ENCODE measurements at places on chromosomes 2 and 18. TPM values are rescaled to one million over a fixed set of nuclear protein-coding genes. Genes with fewer than 3 reads are reported as not detected.
A peak's percentile ranks its signal among the peaks of the same experiment; 100 is the strongest.

Gene RBKS
- total RNA-seq: 1.3 TPM

Gene PDE11A
- total RNA-seq: 1.0 TPM

Gene RAB17
- total RNA-seq: 7.1 TPM

Gene SPDYA
- total RNA-seq: 2.3 TPM

Gene HAAO
- total RNA-seq: 3.9 TPM

Gene ST6GAL2
- total RNA-seq: 1.7 TPM

Gene RGPD3
- 0.34 TPM for total RNA-seq

DNA sequence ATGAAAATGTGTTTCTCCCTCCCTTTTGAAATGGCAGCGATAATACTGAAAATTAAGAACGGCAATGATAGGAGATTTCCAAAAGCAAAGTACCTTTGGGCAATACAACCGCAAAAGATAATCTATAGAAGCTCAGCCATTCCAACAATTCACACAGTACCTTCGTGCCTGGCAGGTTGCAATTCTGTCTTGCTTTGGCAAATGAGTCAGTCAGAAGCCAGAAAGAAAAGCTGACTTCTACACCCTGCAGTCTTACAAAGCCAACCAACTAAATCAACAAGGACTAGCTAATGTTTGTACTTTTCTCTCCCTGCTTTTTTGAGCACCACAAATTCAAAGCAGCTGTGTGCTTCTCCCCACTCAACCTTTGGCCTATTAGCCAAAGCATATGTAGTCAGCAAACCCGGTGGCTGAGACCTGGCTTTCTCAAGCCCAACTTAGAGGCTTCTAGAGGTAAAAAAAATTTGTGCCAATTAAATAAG is 25.7 kb upstream of the ID2 start:
- DNase-seq: no peak

DNA sequence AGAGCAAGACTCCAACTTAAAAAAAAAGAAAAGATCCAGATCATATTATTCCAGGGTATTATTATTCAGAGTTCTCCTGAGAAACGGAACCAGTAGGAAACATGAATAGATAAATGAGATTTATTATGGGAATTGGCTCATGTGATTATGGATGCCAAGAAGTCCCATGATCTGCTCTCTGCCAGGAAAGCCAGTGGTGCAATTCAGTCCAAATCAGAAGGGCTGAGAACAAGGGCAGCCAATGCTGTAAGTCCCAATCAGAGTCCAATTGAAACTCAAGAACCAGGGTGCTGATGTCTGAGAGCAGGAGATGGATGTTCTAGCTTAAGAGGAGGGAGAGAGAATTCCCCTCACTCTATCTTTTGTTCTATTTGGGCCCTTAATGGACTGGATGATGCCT is 7.8 kb downstream of the SCYGR2 start:
- no peak for DNase-seq

- DNase-seq: no peak
These were observed 254.7 kb downstream of the HDAC4 start for GRCh38 chr2:239146011-239146641.

GRCh38 chr2:157329524-157329923 is 3.9 kb upstream of the ERMN start:
- DNase-seq: no peak

DNA sequence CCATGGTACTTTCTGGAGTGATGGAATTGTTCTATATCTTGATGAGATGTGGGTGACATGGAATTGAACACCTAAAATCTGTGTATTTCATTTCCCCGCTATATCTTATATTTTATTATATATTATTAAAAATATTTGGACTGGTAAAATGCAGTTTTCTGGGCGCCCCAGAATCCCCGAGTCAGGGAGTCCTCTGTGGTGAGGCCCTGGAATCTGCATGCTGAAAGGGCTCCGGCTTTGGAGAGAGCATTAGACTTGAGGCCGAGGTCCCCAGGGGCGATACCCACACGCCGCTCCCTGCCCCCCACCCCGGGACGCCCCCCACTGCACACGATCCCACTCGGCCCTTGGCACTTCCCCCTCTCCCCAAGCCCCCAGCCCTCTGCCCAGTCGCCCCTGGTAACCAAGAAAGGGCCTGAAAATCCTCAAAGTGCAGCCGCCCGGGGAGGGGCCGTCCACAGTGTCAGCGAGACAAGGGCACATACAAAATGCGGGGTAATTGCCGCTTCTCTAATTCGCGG is 126.0 kb downstream of the ZFP36L2 start:
- DNase-seq: peak; percentile 79

- no peak for DNase-seq
These were observed 60.3 kb upstream of the ACVR1 start for GRCh38 chr2:157936406-157936805.

- DNase-seq: no peak
These were observed 190.4 kb downstream of the KIAA1328 start for GRCh38 chr18:37019157-37019827.

DNA sequence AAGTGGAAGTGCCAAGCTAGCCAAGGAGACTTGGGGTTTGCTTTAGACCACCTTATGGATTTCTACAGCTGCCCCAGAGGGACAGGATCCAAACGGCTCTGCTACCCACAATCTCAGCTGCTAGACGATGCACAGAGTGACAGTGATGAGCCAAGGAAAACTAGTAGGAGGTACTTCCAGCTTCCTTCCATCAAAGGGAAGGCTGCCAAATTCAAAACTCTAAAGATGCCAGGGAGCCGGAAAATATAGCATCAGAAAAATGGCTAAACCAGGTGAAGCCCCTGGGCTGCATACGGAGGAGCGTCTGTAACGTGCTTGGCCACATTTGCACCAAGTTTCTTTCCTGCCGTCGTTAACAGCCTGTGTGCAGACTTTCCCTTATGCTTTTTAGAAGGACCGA is 245.5 kb upstream of the ZNF521 start:
- no peak for DNase-seq

DNA sequence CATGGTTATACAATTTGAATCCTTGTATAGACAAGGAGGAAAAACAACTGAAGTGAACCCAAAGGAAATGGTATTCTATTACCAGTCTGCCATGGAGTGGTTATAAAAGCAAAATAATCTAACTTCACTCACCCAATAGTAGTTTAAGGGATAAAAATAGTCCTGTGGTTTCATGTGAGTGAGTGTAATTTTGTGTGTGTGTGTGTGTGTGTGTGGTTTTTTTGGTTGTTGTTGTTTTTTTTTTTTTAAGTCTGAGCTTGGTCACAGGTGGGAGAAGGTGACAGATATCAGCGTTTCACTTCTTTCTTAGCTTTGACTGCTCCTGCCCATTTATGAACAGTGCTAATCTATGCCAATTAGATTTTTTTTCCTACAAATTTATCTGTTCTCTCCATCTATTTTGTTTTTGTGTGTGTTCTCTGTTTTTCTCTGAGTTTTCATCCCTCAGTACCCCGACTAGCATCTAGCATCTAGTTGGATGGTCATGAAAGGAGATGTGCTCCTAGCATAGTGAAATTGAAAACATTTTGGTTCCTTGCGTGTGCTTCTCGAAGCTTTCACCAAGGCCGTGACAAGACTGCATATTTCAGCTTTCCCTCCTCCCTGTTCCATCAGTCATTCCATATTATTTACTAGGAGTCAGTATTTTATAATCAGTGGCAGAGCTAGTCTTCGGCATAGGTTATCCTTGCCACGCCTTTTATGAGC is 200.1 kb upstream of the DTNA start:
- DNase-seq: no peak

- peak; percentile 58 for DNase-seq
These were observed 690.4 kb upstream of the HS6ST1 start for GRCh38 chr2:129008881-129009554.

GRCh38 chr2:156017341-156017885 is 315.1 kb downstream of the NR4A2 start:
- no peak for DNase-seq

DNA sequence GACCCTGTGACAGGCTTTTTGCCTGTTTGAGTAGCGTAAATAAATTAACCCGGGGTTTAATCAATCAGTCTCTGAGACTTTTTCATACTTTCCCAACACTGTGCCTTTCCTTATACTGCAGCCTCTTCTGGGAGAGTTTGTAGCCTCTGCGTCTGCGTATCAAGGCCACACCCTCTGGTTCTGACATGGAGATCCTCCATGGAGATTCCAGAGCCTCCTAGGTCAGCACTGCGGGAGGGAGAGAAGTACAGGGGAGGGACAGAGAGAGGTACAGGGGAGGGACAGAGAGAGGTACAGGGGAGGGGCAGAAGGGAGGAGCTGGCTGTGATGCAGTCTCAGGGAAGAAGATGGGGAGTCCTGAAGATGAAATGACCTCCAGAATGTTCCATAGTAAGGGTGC is 166.0 kb downstream of the ARL4C start:
- no peak for DNase-seq

GRCh38 chr18:69586537-69586936 is 185.8 kb downstream of the DOK6 start:
- no peak for DNase-seq

DNA sequence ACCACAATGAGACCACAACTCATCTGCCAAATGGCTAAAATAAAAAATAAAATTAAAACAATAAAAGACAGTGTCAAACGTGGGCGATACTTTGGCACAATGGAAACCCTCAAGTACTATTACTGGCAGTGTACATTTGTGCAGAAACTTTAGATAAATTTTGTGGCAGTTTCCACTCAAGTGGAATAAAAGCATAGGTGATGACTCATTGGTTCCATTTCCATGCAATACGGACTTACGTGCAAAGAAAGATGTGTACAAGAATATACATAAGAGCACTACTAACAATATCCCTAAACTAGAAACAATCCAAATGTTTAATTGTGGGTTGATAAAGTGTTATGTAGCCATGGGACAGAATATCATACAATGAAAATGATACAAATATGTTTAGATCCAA is 259.0 kb upstream of the HNMT start:
- DNase-seq: no peak

- no peak for DNase-seq
These were observed 80.3 kb downstream of the MAPRE2 start for GRCh38 chr18:35121531-35121930.

GRCh38 chr2:230691005-230691647 is 21.5 kb upstream of the CAB39 start:
- DNase-seq: peak; percentile 23

GRCh38 chr2:174546519-174547506 is 50.8 kb downstream of the WIPF1 start:
- no peak for DNase-seq

GRCh38 chr2:205684871-205685313 is 2.6 kb downstream of the NRP2 start:
- no peak for DNase-seq

- no peak for DNase-seq
These were observed 20.6 kb downstream of the MPPE1 start for GRCh38 chr18:11887328-11888128.

DNA sequence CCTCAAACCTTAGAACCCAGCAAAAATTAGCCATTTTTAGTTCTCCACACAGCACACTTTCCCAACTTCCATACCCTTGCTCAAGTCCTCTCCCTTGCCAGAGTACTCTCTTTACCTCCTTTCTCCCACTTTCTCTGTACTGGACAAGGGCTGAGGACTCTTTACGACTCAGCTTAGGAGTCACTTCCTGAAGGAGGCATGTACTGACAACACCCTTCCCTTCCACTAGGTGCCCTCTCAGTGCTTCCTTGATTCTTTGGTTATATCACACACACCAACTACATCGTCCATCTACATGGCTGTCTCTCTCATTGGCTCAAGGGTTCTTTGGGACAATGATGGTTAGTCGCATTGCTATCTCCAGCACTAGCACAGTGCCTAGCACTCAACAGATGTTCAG is 5.2 kb upstream of the C18orf63 start:
- DNase-seq: no peak

DNA sequence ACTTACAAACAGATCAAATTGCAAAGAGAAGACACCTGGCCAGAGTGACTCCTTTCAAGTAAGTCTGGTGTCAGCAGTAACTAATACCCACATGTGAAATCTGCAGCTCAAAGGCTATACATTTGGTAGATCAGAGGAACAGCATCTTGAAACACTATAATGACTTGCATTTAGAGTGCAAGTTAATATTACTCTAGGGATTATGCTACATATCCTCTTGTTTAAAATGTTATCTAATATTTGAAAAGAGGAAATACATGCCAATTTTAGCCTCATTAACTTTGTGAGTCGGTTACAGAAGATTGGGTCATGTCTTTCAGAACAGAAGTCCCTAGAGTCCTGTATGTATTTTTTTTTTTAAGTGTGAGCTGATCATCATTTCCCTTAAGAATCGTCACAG is 15.2 kb downstream of the LANCL1 start:
- DNase-seq: no peak

GRCh38 chr2:177869912-177870311 is 202.7 kb downstream of the PDE11A start:
- no peak for DNase-seq
